ENCODE measurements at places on chromosomes 13 and 19.

DNA sequence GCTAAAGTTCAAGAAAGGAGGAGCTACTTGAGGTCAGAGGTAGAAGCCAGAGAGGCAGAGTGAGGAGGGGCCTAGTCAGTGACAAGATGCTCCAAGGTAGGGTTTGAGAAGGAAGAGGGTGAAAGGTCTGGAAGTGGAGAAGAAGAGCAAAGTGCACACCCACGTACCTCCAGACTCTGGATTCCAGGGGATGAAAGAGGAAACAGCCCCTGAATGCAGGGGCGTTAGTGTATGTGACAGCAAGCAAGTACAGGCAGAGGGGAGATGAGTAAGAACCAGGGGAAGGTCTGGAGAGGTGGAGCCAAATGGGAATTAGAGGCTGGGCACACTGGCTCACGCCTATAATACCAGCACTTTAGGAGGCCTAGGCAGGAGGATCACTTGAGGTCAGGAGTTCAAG lies 8.7 kb downstream of the RPS28 start:
- DNase-seq = no peak

DNA sequence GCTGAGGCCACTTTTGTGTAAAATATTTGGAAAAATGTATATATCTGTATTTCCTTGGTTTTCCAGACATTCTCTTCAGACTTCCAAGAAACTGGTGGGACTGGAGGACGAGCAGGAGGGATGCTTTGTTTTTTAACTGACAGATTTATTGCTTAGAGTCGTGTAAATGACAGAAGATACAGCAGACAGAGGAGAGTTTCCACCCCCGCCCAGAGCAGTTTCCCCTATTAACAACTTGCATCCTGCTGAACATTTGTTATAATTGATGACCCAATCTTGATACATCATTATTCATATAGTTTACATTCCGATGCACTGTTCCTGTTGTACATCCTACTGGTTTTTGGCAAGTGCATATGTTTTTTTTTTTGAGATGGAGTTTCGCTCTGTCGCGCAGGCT lies 7.1 kb upstream of the DOCK6 start:
- DNase-seq = no peak

GRCh38 chr13:99331881-99332293 lies 24.7 kb upstream of the GPR183 start:
- no peak for DNase-seq

DNA sequence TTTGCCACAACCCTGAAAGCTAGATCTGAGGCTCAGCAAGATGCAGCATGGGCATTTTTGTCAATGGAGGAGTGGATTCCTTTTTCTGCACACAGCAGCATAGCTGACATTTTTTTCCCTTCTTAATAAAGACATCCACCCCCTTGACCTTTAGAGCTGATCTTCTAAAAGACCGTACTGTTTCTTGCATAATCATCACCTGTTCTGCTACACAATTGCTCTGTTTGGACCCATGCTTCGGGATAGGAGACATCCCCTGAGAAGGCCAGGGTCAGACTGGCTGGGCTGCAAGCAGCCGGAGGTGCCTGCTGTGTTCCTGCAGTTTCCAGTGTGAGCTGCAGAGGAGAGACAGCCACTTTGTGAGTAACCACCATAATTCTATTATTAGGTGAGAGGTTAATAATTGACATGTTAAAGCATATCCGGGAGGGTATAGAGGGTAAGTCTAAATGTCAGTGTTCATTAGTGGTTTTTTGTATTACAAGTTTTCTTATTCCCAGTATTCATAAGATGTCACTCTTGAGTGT lies 108.5 kb upstream of the C1QTNF9B start:
- DNase-seq = no peak

DNA sequence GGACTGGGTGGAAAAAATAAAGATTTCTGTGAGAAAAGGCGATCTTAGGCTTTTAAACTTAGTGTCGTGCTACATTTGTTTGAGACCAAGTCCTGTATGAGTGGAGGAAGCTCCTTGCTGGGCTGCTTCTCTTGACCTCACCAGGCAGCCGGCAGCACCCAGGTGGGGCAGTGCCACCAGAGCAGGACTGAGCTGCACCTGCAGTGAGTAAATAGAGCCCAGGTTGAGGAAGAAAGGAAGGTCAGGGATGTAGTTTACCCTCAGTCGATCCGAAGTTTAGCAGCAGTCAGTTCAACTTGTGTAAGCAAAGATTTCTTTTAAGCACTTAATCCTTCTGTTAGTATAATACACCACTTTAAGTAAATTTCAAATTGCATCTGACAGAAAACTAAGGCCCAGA lies 13.6 kb downstream of the HNRNPM start:
- DNase-seq = no peak

- DNase-seq = no peak
These were observed 83.5 kb upstream of the FNDC3A start for GRCh38 chr13:48892053-48892687.

DNA sequence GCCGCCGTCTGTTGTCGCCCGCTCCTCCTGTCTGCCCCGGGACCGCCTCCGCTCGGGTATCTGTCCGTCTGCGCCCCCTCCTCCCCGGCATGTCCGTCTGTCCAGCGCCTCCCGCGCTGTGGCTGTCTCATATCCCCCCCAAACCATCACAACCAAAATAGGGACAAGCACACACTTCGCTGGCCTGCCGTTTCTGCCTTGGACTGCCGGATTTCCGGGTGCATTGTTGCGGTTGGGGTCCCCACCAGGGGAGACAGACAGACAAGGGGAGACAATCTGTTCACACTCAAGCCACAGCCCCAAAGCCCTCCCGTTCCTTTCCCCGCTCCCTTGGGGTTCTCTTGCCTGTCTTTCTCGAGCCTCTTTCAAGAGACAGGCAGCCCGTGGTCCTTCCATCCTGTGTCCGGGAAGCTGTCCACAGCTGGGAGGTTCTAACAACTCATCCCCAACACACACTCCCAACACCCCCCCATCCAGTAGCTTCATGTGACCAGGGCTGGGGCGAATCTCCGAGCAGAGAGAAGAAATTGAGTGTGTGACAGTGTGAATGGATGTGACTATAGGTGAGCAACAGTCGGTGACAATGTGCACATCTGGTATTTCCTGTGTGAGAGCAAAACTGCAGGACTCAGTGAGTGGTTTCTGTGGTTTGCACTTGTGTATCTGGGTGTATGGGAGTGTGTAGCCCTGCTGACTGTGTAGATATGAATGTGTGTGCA lies 16.5 kb upstream of the FOSB start:
- DNase-seq = peak; percentile 68

DNA sequence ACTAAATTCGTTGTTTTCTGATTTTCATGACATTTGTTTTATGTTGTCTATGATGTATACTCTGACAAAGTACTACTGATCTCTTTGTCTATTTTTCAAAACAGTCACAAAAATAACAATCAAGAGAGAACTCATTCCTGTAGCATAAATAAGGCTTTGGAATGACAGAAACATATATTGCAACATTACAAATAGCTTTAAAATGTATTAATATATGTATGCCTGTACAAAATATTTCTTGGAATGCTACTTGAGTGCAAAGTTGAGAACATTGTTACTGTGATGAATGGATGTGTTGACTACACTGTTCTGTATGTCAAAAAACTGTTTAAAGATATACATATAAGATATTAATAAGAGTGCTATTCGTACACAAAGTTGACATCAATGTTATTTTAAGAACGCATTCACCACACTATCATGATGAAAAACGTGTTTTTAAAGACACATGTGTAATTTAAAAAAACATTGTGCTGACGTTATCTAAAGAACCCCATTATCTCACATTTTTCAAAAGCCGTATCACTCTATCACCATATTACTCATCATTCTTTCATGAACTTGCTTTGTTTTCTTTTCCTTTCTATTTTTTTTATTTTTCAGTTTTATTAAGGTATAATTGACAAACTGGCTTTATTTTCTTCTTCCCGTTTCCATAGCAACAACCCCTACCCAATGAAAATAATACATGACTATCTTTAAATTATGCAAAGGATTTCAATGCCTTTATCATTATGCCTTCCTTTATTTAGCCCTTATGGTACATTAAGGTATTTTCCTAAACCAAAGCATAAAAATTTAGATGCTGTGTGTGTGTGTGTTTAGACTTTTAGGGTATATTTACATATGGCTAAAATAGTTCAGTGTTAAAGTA lies 918.8 kb downstream of the SLITRK1 start:
- no peak for DNase-seq

DNA sequence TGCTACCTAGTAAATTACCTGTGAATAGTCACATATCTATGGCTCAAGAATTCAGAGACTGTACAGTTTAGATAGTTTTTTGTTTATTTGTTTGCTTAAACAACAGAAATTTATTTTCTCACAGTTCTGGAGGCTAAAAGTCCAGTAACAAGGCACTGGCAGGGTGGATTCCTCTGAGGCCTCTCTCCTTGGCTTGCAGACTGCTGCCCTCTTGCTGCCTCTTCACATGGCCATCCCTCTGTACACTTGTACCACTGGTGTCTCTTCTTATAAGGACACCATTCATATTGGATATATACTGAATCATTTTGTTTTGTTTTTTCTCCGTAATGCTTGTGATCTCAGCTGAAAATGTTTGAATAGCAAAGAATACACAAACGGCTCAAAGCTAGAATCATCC lies 56.4 kb upstream of the MIR17HG start:
- DNase-seq = no peak

DNA sequence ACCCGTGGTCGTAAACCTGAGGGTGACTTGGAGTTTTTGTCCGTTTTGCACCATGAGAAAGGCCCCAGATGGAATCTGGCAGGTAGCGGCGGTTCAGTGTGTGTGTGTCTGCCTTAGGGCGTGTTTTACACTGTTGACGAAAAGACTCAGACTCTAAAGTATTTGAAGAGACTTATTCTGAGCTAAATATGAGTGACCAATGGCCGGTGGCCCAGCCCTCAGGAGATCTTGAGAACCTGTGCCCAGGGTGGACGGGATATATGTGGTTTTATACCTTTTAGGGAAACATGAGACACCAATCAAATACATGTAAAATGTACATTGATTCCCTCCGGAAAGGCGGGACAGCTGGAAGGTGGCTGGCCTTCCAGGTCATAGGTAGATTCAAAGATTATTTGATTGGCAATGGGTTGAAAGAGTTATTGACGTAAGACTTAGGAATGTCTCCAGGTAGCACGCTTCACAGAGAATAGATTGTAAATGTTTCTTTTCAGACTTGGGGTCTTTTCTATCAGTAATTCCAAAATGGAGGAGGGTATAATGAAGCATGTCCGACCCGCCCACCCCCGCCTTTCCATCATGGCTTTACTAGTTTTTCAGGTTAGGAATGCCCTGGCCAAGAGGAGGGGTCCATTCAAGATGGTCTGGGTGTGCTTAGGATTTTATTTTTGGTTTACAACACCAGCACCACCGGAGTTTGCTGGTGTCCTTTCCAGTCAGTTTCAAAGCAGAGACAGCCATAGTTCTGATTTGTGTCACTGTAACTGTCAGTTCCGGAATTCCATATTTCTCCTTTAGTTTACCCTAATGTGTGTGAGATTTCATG lies 1.0 kb upstream of the ZNF529 start:
- DNase-seq = no peak

- DNase-seq = no peak
These were observed 129.1 kb downstream of the TNFRSF19 start for GRCh38 chr13:23699271-23699670.

DNA sequence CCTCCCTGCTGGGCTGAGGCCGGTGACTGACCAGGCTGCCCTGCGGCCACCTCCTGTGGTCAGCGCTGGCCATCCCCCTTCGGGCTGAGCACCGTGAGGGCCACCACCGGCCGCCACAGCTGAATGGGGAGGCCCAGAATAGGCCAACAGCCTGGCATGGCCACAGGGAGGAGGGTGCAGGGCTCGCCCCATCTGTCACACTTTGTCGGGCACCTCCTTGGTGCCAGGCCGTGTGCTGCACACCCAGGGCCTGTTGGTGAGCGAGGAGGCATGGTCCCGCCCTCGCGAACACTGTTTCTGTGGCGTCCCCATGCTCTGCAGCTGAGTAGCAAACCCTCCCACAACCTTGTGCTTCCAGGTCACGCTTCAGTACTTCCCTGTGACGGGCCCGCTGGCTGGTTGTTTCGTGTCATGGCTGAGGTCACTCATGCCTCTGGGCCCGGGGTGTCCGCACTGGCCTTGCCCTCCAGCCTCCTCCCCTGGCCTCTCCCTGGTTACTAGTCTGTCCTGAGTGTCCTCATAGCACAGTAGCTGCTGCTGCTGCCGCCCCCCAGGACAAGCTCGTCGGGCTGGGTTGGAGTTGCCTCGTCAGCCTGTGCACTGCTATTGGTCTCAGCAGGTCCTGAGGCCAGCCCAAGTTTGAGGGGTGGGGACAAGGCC lies 15.2 kb downstream of the EPN1 start:
- DNase-seq = no peak

DNA sequence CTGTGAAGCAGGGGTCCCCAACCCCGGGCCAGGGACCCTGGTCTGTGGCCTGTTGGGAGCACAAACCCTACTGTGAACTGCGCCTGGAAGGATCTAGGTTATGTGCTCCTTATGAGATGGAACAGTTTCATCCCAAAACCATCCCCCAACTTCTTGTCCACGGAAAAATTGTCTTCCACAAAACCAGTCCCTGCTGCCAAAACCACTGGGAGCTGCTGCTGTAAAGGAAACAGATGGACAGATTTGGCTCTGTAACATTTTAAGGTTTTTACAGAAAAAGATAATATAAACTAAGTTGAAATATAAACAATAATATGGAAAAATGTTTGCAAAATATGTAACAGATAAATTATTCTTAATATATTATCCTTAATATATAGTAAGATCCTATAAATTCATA lies 73.7 kb downstream of the COG6 start:
- DNase-seq = no peak

GRCh38 chr19:17762505-17763229 lies 11.4 kb downstream of the FCHO1 start:
- DNase-seq = peak; percentile 68

DNA sequence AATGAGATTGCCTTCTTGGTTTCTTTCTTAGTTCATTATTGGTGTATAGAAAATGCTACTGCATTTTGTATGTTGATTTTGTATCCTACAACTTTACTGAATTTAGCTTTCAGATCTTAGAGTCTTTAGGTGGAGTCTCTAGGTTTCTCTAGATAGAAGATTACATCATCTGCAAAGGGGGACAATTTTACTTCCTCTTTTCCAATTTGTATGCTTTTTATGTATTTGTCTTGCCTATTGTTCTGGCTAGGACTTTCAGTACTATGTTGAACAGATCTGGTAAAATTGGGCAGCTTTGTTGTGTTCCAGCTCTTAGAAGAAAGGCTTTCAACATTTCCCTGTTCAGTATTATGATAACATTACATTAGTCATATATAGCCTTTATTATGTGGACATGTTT lies 101.0 kb upstream of the SPRY2 start:
- no peak for DNase-seq

DNA sequence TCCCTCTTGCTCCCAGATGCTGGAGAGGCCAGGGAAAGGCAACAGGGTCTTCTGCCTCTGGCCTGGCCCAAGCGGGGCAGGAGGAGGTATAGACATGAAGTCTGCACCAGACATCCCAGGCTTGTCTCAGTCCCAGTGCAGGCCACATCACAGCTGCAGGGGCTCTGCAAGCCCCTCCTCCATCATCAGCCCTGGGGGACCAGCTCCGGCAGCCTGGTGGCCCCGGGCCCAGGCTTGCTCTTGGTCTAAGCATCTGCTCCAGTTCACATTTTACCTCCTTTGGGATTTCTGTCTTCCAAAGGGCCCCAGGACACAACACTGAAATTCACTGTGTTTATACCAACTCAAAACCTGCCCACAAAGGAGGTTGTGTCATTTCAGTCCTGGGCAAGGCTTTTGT lies 359.4 kb downstream of the ZNF536 start:
- no peak for DNase-seq

- DNase-seq = no peak
These were observed 359.5 kb downstream of the PCDH17 start for GRCh38 chr13:57991041-57991440.
